ENCODE measurements at places on chromosomes 7 and 10.
A peak's percentile ranks its signal among the peaks of the same experiment; 100 is the strongest.

DNA sequence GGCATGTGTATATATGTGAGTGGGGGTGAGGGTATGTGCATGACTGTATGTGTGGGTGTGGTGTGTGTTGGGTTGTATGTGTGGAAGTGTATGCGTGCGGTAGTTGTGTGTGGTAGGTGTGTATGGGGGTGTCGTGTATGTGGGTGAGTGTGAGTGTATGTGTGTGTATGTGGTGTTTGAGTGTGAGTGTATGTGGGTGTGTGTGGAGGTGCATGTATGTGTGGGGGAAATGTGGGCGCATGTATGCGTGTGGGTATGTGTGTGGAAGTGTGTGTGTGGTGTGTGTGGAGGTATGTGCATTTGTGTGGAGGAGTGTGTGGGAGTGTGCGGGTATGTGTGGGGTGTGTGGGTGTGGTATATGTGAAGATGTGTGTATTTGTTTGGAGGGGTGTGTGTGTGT, 269.5 kb downstream of the GPR158 start:
- no peak for DNase-seq

DNA sequence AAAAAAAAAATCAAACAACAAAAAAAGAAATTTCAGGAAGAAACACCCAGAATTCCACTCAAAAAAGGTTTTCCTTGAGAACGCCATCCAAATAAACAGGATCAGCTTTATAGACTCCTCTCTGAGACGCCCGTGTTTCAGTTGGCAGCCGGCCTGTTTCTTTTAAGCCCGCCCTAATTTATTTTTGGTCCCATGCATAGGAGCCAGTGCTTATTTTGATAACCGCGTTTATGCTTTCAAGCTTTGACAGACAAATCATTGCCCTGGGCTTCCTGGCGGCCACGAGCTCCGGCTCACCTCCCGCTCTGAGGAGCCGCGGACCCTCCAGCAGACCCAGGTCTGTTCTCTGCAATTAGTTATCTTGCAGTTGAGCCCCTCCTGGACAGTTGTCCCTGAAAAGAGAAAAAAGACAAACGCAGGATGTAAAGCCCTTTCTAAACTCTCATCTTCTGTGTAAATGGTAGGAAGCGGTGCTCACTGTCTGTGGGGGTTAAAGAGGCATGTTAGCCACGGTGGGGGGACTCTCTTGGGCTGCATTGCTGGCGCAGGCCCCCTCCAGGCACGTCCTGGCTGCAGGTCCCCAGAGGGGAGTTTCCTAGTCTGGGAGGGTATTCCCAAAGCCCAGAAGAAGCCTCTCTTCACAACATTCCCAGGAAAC, 22.2 kb upstream of the UNCX start:
- DNase-seq = no peak

GRCh38 chr10:44952779-44953231, 6.8 kb upstream of the RASSF4 start:
- no peak for DNase-seq

- peak; percentile 69 for DNase-seq
Measured at GRCh38 chr7:4830176-4830575, 31.7 kb downstream of the PAPOLB start.

- no peak for DNase-seq
Measured at GRCh38 chr10:62056219-62056618, 154.7 kb downstream of the ARID5B start.

Measured in HTR-8/SVneo (cell line).